ENCODE measurements at places on chromosomes 16 and 17.

DNA sequence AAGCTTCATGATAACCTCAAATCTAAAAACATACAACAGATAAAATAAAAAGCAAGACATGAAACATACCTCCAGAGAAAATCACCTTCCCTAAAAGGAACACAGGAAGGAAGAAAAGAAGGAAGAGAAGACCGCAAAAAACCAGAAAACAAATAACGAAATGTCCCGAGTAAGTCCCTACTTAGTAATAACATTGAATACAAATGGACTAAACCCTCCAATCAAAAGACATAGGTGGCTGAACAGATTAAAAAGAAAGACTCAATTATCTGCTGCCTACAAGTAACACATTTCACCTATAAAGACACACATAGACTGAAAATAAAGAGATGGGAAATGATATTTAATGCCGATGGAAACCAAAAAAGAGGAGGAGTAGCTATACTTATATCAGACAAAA lies 6.2 kb downstream of the FBXO39 start:
- no peak for DNase-seq

- DNase-seq: no peak
These were observed 29.7 kb downstream of the MYO15A start for GRCh38 chr17:18138065-18138749.

DNA sequence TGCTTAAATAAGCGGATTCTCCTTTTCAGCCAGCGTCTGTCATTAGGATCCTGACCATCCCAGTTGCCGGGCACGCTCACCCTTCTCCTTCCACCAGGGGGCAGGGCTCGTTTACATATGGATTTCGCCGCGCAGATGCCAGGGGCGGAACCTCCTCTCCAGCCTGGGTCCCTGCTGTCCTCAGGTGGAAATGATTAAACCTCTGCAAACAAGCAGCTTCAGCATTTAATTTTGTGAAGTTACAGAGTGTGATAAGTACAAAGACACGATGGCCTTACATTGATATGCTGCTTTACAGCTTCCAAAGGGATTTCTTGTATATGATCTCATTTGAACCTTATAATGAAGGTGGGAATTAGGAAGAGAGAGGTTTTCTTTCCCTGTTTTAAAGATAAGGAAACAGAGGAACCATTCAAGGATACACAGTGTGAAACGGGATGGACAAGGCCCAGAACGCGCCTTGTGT lies 3.9 kb upstream of the KRT28 start:
- peak; percentile 38 for DNase-seq

DNA sequence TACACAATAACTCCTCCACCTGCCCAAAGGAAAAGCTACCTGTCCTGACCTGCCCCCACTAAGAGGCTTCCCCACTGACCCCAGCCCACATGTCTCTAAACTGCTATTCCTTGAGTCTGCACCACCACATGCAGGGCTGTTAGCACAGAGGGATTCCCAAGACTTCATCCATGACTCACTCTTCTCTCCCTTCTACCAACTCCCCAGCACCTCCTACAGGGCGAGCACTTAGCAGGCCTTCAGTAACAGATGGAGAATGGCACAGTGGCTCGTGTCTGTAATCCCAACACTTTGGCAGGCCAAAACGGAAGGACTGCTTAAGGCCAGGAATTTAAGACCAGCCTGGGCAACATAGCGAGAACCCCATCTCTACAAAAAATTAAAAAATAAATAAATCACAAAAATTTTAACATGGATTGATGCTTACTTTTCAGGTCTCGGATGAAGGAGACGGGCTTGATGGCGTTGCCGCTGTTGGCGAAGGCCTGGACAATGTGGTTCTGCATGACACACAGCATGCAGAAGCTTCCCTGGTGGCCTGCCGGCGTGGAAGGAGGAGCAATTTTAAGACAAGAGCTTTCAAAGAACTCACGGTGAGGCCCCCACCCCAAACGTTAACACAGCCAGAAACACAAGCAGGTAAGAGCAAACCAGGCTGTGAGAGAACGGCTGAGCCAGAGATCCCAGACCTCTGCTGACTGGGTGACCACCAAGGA lies 12.0 kb downstream of the USP36 start:
- no peak for DNase-seq

DNA sequence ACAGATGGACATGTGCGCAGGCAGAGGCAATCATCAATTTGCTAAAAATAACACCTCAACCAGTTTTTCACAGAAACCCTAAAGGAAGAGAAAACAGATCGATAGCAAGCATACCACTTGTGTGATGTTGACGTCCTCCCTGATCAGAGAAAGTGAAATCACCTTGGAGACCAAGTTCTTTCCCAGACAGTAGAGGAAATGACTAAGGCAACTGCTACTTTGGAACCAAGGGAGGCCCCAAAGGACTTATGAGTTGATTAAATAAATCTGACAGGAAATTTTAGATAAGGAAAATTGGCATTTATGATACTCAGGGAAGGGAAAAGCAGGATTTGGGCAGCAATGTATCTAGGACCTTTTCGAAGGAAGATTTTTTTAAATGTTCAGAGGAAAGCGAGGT lies 267.1 kb upstream of the ASIC2 start:
- no peak for DNase-seq

DNA sequence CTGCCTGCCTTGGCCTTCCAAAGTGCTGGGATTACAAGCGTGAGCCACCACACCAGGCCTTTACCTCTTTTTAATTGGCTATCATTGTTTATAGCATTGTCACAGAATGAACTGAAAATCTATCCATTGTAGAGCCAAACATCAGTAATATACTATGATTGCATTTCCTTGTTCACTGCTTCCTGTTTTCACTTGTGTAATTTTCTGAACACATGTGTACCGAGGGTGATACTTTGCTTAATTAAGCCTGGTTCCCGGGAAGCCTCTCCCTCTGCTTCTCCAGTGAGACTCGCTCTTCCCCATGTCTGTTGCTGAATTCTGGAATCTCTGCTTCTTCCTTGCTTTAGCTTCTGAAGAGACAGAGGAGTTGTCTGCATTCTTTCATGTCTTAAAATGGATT lies 33.1 kb downstream of the POLR3E start:
- DNase-seq: no peak

- DNase-seq: no peak
These were observed 27.7 kb upstream of the CORO6 start for GRCh38 chr17:29650396-29650795.

- no peak for DNase-seq
These were observed 10.5 kb downstream of the GAA start for GRCh38 chr17:80111702-80112470.

DNA sequence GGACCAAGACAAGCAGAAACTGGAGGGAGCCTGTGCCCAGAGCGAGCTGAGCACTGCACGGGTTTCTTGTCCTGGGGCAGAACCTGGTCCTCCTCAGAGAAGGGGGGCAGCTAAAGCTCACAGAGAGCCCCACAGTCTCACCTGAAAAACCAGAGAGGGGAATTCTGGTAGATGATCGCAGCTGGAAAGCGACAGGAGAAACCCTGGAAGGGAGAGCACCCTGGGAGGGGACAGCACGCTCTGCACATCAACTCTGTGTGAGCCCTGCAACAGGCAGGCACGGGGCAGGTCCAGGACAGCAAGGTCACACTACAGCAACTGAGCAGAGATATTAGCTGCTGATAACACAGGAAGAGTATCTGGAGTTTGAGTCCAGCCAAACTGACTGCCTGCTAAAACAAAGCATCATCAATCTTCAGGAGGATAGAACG lies 18.2 kb downstream of the ZCCHC14 start:
- no peak for DNase-seq

GRCh38 chr17:6413065-6413464 lies 21.9 kb downstream of the AIPL1 start:
- DNase-seq: no peak

GRCh38 chr16:10202649-10203048 lies 20.4 kb upstream of the GRIN2A start:
- DNase-seq: no peak

GRCh38 chr17:64399071-64399766 lies 8.6 kb upstream of the PECAM1 start:
- DNase-seq: no peak

GRCh38 chr16:11248133-11248532 lies 7.9 kb downstream of the SOCS1 start:
- no peak for DNase-seq

GRCh38 chr17:75078284-75079022 lies 9.3 kb upstream of the SLC16A5 start:
- no peak for DNase-seq

GRCh38 chr17:13865650-13866049 lies 203.7 kb upstream of the COX10 start:
- peak; percentile 38 for DNase-seq

- no peak for DNase-seq
These were observed 5.2 kb upstream of the LIG3 start for GRCh38 chr17:34974794-34975785.

DNA sequence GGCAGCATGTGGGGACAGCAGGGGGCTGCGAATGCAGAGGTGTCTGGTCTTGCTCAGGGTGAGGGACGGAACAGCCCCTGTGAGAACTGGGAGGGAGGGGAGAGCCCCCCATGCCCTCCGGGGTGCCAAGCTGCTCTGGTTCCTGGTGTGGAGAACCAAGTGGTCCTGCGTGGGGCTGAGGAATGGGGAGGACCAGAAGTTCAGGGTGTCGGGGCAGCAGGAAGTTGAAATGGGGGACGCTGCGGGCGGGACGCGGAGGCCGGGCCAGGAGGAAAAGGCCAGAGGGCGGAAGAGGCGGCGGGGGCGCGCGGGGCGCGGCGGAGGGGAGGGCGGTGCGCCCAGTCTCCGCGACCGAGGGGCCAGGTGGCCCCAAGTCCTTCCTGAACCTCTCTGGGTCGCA lies 3.6 kb downstream of the ALDH3A1 start:
- no peak for DNase-seq

GRCh38 chr16:12964461-12964860 lies 63.1 kb downstream of the SHISA9 start:
- DNase-seq: no peak

- no peak for DNase-seq
These were observed 25.9 kb downstream of the SREBF1 start for GRCh38 chr17:17810895-17811248.

GRCh38 chr17:15145621-15146020 lies 119.5 kb downstream of the PMP22 start:
- DNase-seq: no peak

GRCh38 chr17:9380361-9380760 lies 195.3 kb downstream of the STX8 start:
- DNase-seq: no peak

- peak; percentile 74 for DNase-seq
These were observed at the start of gene MYCBPAP for GRCh38 chr17:50507871-50508572. Gene MYCBPAP, plus strand, starts transcription at chr17:50508439. Its CDS starts 236 bp downstream, at chr17:50508675.

DNA sequence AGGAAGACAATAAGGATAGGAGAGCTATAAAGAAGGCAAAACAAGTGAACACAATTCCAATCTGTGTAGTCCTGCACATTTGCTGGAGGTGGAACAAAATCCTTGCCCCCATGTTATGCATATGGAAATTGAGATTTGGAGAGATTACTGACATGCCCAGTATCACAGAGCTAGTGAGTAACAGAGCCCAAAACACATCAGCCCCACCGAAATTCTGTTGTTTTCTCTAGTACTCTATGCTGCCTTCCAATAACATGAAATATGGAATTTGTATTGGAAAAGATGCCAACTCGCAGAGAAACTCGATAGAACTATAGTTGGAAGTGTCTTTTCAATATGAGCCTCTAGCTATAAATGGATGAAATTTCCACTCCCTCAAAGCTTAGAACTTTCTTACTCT lies 456.6 kb downstream of the CDH13 start:
- DNase-seq: no peak

DNA sequence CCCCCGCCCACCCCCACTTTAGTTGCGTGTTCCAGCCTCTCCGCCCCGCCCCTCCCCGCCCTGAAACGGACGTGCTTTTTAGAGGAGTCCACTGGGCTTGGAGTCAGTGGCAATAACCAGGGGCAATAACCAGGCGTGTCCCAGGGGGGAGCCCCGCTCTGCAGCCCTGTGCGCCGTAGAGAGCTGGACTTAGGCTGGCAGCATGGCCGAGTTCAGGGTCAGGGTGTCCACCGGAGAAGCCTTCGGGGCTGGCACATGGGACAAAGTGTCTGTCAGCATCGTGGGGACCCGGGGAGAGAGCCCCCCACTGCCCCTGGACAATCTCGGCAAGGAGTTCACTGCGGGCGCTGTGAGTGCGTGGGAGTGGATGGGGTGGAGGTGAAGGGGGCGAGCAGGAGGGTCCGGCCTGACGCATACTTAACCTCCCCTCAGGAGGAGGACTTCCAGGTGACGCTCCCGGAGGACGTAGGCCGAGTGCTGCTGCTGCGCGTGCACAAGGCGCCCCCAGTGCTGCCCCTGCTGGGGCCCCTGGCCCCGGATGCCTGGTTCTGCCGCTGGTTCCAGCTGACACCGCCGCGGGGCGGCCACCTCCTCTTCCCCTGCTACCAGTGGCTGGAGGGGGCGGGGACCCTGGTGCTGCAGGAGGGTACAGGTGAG lies at the start of gene ALOX15B:
TSS of gene ALOX15B (plus strand) at position 106 of the 657 bp plus-strand sequence. CDS start at position 203, 97 bp downstream.
- DNase-seq: no peak

GRCh38 chr16:17433577-17434451 lies 36.9 kb downstream of the XYLT1 start:
- DNase-seq: no peak

GRCh38 chr17:57559634-57560318 lies 185.3 kb downstream of the CCDC182 start:
- no peak for DNase-seq

GRCh38 chr17:12656354-12656753 lies 9.3 kb upstream of the MYOCD start:
- DNase-seq: no peak

- no peak for DNase-seq
These were observed 211.0 kb upstream of the MAF start for GRCh38 chr16:79811541-79811940.

GRCh38 chr17:65797809-65798208 lies 236.4 kb upstream of the AXIN2 start:
- DNase-seq: no peak

- DNase-seq: no peak
These were observed 337.0 kb downstream of the HAPSTR1 start for GRCh38 chr16:9428355-9429005.

All from renal cortex interstitium (tissue), 15 donors.